ENCODE measurements at places on chromosomes 11 and 22. TPM values are rescaled to one million over a fixed set of nuclear protein-coding genes. Genes with fewer than 3 reads are reported as not detected.

- DNase-seq = no peak
These were observed 221.3 kb downstream of the DDX10 start for GRCh38 chr11:108886005-108886659.

DNA sequence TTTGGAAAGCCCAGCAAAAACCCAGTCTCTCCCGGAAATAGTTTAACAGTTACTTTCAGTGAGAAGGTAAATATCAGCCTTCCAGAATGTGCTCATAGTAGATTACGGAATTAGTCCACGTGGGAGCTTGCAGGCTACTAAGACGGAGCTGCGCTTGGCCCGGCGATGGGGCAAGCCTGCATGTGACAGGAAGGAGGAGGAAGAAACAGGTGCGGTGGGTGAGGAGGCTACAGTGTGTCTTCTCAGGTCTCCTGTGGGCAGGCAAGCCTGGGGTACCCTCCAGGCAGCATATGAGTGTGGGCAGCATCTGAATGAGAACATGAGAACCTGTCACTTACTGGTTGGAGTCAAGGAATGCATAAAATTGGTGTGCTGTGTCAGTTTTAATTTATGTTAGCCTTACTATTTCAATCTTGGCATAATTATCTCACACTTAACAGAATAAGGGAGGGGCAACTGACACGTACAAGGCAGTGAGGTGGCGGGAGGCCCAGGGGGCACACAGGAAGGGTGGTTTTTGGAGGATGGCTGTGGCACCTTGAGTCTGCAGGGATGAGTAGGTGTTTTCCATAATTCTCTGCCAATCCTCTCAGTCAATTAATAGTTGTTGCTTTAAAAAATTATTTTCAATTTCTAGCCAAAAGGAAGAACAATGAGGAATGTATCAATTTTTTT, 35.7 kb downstream of the CLMP start:
- no peak for DNase-seq

GRCh38 chr22:38266120-38266519, 6.7 kb downstream of the TMEM184B start:
- no peak for DNase-seq

DNA sequence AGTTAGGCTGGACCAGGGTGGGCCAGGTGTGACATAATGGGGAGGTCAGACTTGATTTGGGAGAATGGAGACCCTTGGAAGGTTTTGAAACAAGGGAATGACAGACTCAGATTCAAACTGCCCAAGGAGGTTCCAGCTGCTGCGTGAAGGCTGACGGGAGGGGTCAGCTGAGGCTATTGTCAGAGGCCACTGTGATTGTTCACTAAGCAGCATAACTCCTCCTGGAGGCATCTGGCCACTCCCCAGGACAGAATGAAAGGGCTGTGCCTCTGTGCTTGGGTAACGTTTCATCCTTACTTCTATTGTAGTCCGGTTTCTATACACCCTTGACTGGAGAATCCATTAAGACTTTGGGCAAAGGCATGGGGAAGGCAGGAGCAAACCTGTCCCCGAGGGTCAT, 126.6 kb downstream of the DSCAML1 start:
- no peak for DNase-seq

Gene GGTLC3
- not detected for total RNA-seq

GRCh38 chr22:47168441-47168840, 406.0 kb downstream of the TBC1D22A start:
- DNase-seq = no peak

- peak; percentile 68 for DNase-seq
These were observed 26.1 kb upstream of the EED start for GRCh38 chr11:86218125-86219084.

DNA sequence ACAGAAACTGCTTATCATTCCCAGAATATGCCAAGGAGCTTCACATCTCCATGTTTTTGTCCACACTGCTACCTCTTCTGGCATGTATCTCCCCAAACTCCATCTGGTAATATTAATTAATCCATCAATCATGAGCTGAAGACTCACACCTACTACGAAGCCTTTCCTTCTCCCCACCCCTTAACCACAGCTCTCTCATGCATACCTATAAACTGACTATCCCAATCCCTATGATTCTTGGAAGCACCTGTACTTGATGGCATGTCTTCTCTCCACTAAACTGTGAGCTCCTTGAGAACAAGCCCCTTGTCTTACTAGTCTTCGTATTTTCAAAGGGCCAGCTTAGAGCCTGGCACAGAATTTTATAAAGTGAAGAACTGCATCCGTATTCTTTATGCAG, 47.3 kb downstream of the RELT start:
- DNase-seq = no peak

Gene XRRA1
- total RNA-seq = 7.3 TPM

DNA sequence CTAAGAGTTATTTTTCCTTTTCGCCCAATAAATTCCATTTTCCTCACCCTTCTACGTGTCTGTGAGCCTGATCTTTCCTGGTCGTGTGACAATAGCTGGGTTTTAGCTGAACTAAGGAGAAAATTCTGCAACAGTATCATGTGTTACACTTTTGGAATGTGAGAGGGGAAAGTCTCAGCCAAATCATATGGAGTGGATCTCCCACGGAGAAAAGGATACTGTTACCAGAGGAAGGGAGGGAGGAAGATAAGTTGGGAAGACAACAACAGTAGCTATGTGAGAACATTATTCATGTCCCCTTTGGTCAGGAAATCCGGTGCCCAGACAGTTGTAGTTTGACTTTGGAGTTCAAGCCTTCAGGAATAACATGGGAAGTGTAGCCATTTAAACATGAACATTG, 584.0 kb upstream of the RAG2 start:
- DNase-seq = no peak

DNA sequence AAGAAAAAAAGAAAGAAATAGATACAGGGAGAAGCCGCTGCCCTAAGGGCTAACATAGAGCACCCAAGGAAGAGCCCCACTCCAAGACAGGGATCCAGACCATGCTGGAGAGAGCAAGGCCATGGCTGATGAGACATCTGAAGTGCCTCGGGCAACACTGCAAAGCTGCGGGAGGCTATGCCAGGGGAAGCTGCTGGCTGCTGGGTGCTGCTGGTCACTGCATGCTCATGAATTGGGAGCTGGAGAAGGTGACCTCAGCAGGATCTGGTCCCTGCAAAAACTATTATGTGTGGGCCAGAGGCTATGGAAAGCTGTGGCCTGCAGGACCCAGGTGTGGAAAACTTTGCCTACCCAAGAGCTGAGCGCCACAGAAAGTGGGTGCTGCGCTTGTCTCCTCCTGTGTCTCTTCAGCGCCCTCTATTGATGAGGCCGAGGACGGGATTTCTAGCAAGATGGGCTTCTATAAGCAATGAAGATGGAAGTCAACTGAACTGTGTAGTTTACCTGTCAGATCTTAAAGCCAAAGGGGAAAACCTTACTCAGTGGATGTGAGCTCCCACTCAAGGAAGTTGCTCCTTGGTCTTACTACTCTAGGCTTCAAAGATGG, 17.3 kb upstream of the SLC29A2 start:
- peak; percentile 70 for DNase-seq

Gene HPX
- not detected for total RNA-seq

Gene SYT7
- 32.5 TPM for total RNA-seq

Gene HMOX1
- total RNA-seq = 3.8 TPM

- DNase-seq = peak; percentile 67
These were observed 2.2 kb downstream of the PLCB3 start for GRCh38 chr11:64253481-64253880.

Gene CASP5
- not detected for total RNA-seq

Gene B4GALNT4
- 0.50 TPM for total RNA-seq

- DNase-seq = no peak
These were observed 20.9 kb downstream of the OOSP3 start for GRCh38 chr11:59899532-59899931.

DNA sequence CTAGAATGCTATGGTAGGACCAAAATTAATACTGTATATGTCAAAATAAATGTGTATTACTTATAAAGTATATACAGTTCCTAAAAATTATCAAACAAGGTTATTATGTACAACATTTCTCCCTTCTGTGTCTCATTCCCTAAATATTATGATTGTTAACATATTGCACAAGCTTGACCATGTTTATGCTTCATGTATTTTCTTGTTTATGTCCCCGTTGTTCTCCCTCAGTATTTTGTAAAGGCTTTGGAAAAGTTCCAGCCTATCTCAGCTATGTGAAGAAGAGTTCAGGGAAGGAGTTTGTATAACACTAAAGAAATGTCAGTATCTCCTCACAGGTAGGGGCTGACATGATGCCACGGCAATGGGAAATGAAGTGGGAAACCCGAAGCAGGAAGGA, 19.6 kb downstream of the ADM start:
- no peak for DNase-seq

GRCh38 chr11:18936002-18936673, 3.1 kb downstream of the MRGPRX1 start:
- DNase-seq = no peak

DNA sequence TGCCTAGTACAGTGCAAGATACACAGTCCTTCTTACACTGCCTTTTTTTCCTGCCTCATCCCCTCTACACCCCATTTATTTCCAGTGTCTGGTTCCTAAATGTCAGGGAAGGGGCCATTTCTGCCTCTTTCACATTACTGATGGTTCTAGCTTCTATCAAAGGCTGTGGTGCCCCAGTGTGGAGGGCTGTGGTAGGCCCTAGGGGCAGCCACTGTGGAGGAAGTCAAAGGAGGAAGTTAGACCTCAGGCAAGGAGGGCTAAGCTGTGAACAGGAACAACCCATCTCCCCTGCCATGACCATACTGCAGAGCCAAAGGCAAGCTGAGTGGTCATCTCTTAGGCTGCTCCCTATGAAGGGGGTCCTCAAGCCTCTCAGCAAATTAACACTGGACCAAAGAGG, 81.9 kb upstream of the CRTAM start:
- peak; percentile 52 for DNase-seq

DNA sequence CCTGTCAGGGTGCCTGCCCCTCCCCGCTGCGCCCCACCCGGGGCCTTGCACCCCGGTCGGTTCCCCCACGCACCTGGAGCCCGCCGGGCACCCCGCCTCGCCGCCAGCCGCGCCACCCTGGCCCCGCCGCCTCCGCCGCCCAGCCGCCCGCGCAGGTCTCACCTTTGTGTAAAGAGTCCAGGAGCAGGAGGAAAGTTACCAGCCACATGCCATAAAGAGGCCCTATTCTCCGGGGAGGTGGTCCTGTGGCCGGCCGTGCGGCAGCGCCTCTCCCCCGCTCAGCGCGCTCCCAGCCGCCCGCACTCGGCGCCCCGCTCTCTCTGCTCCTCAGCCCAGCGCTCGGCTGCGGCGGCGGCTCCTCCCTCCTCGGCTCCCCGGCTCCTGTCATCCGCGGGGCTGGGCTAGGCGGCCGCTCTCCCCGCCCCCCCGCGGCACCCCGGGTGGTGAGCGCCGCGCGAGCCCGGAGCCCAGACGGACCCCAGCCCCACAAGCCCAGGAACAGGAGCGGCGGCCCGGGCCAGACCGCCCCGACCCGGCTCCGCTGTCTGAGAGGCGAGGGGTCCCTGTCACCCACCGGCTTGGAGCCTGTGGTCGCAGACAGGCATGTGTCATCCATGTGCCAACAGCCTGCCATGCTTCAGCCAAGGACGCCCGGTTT, at the start of gene DSCAML1:
Gene DSCAML1 (minus strand): TSS at position 345 of the 658 bp plus-strand sequence. CDS start 137 bp downstream, at position 208.
- DNase-seq = peak; percentile 72

Gene POU2AF2
- total RNA-seq = not detected

Gene CPSF7
- 41.5 TPM for total RNA-seq

Gene TRIM29
- 0.50 TPM for total RNA-seq

DNA sequence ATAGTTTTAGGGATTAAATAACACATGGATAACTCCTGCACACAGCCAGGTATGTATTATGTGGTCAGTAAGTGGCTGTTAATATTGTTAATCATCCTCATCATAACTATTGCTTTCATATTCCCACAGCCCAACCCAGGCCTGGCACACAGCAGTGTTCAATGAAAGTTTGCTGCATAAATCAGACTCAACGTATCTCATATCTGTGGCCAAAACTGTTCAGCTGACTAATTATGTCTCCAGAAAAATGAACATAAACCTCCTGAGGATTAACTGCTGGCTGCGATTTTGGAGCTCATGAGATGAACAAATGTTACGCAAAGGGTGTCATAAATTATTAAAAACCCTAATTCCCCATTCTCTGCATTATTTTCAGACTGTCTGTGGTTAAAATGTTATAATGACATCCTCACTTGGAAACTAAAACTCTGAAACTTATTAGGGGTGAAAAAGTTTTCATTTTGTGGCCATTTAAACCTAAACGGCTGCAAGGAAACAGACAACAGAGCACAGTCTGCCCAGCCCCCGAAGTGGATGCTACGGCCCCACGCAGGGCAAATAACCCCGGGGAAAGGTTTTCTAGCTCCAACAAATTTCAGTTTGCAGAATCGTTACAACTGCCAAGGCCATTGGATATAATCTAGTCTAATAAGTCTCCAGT, 17.3 kb downstream of the ABCC8 start:
- DNase-seq = no peak

Gene LUZP2
- total RNA-seq = not detected

GRCh38 chr11:58292017-58292416, 24.0 kb upstream of the OR10W1 start:
- DNase-seq = no peak

DNA sequence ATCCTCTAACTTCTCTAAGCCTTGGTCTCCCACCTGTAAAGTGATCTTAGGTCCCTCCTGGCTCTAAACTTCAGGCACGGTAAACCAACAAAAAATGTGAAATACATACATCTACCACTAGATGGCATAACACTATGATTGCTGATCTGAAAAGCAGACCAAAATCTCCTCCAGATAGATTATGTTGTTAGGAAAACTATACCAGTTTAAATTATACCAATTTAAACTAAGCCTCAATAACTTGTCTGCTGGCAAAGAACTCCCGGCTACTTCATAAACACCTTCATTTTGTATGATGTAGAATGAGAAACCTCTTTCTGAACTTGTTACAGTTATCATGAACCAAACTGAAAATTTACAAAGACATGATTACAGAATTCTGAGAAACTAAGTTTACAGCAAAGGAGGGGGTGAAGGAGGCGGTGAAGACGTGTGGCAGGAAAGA, 85.9 kb downstream of the SBF2 start:
- DNase-seq = no peak

DNA sequence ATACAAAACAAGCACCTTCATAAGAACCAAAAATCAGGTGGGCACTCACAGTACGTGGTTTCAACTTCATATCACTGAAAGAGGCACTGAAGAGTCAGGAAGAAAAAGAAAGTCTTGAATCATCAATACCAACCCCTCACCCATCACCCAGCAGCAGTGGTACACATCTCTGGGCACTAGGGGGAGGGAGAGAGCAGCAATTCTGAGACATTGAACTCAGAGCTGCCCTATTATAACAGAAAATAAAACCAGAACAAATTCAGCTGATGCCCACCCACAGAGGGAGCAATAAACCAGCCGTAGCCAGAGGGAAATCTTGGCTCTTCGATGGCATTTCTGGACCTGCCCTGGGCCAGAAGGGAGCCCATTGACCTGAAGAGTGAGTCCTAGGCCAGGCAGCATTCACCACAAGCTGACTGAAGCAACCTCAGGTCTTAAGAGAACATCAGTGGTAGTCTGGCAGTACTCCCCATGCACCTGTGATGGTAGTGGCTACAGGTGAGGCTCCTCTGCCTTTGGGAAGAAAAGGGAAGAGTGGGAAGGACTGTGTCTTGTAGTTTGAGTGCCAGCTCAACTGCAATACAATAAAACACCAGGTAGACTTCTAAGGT, 42.2 kb upstream of the FAM181B start:
- no peak for DNase-seq
